ENCODE measurements at places on chromosomes 13 and 19.

- DNase-seq, result no peak
Observed at GRCh38 chr13:61795580-61795979, 379.9 kb upstream of the PCDH20 start.

- no peak for DNase-seq
Observed at GRCh38 chr13:101681834-101682233, 229.4 kb downstream of the ITGBL1 start.

DNA sequence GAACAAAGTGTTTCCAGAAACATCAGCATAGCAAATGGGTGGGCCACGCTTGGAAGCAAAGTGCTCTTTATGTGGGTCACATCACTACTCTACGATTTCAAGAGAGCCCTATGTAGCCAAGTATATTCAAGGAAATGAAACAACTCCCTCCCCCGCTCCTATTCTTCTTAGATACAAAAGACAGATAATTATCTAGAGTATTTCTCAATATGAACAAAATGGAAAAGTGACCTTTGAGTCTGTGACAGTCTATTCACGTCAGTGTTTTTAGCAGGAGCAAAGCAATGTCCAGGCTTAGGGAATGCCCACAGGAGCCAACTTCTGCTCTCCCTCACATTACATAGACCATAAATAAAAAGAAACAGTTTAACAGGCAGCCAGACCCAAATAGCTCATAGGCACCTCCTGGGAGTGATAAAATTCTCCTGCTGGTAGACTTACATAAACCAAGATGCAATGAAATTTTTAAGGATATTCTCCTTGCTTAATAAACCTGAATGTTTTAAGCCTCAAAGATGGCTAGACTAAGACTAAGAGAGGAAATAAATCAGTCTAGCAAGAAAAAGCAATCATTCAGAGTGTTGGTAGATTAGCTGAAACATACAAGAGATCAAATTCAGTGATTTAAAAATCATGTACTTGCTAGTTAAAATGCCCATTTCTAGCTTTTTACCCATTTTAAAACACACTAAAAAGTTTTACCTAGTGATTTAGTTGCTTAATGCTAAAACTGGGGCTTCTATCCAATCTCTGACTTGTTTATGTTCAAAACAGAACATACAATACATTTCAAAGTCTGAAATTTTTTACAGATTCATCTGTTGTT lies 182.8 kb downstream of the RGCC start:
- DNase-seq, result peak; percentile 89

GRCh38 chr13:108463340-108463739 lies 166.1 kb upstream of the MYO16 start:
- peak; percentile 84 for DNase-seq
